ENCODE measurements at places on chromosomes 12 and 14.

- DNase-seq, result no peak
These were observed 82.7 kb downstream of the PRIMA1 start for GRCh38 chr14:93705513-93706156.

- no peak for DNase-seq
These were observed 451.7 kb downstream of the NPAS3 start for GRCh38 chr14:33390335-33390734.

- no peak for DNase-seq
These were observed 1.6 kb upstream of the EML1 start for GRCh38 chr14:99791476-99792209.

- no peak for DNase-seq
These were observed 61.2 kb upstream of the STXBP6 start for GRCh38 chr14:25111061-25111601.

- DNase-seq, result no peak
These were observed 52.5 kb downstream of the SSPN start for GRCh38 chr12:26247873-26248272.

DNA sequence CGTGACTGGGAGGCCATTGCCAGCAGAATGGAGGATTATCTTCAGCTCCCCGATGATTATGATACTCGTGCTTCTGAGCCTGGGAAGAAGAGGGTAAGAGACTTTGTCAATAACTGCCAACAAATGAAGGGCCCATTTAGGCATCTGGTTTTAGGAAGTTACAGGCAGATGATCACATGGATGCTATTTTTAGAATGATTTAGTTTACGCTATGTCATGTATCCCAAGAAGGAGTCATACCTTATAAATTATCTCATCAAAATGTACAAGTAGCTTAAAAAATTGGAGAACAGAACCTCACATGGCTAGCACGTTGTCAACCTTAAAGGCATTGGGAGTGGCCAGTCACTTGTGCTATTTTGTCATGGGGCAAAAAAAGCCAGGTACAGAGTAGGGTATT, 46.7 kb downstream of the PROX2 start:
- DNase-seq, result no peak

DNA sequence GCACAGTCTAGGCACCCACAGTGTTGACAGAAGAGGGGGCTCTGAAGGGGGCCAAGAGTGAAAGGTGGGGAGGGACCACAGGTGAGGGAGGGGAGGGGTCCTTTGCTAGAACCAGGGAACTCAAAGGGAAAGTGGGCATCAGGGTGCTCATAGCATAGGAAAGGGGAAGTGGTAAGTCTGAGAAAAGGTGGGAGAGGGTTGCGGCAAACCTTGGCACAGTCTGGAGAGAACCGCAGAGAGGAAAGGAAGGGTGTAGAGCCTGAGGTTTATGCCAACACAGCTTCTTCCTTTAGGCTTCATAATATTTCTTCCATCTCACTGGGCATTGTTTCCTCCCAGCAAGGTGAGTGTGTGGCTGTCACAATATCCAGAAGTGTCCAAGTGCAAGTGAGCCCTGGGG, 11.5 kb upstream of the PLEK2 start:
- DNase-seq, result no peak

- DNase-seq, result no peak
These were observed 33.4 kb downstream of the PNMA1 start for GRCh38 chr14:73680821-73681220.

DNA sequence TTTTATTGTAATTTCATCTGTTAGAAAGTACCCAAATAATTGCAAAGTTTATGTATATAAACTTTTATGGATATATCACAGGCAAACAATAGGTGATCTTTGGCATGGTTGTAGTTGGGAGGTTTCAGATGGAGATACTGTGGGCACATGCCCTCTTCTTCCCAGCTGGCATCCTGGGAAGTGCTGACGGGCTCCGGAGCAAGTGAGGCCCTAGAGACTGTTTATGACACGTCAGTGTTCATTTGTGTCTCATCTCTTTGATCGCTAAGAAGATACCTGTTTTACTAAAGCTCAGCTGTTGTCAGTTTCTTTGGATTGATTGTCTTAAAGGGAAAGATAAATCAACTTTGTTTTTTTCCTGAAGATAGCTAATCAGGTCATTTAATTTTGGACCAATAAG, 287.6 kb downstream of the FBXL14 start:
- DNase-seq, result no peak

DNA sequence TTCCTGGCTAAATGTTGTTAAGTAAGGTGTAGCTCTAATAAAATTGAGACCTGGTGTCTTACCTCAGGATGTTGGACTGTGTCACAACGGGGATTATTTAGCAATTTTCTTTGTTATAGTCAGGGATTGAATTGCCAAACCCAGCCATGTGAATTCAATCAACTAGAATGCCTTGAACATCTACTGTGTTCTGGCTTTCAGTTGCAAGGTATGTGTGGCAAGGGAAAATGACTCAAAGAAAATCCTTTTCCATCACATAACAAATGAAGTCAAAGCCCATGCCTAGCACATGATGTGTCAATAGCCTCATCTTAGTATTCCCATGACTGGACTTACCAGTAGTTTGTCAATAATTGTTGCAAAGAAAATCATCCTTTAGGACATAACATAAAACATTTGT, 519.8 kb upstream of the FLRT2 start:
- DNase-seq, result no peak

- DNase-seq, result no peak
These were observed 62.2 kb downstream of the CLMN start for GRCh38 chr14:95257521-95257920.

DNA sequence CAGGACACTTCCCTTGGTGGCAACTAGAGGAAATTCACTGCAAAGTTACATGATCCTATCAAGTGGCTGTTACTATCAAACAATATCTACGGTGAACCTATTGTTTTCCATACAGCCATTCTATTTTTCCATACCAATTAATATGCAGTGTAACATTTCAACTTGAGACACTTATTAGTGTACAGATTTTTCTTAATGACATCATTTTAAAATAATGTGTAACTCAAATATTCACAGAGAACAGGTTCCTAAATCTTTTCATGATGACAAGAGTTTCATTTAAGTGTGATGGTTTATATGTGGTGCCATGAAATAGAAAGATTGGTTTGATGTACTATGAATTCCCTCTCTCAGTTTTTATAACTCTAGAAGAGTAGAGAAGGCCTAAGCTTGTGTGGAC, 291.2 kb upstream of the SOX5 start:
- no peak for DNase-seq

DNA sequence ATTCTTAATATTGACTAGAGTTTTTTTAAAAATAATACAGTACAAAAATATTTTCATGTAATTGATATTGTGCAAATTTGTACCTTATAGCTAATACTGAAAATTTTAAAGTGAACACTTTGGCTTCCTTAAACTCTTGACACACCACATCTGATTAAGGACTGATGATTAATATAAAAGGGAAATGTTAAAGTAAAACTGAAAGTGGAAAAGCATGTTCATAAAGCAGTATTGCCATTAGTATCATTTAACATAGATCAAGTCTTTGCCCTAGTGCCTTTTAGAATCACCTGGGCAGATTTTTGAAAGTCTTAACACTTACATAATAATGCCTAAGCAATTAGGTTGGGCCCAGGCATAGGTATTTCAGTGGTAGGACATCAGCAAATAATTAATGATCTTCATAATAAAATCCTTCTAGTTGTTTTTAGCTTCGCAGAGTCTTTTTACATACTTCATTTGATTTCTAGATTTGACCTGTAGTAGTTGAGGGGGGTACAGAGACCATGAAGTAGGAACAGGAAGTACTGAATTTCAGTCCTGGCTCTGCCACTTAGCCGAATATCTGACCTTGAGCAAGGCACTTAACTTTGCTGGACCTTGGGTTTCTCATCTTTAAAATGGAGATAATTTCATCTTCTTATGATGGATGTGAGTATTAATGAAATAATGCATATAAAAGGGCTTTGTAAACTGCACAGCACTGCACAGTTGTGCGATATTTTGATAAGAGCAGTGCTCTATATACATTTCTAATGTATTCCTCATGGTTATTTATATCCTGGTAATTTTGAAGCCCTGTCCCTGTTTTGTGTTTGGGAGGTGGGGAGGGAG, 43.7 kb downstream of the MARK3 start:
- DNase-seq, result no peak

DNA sequence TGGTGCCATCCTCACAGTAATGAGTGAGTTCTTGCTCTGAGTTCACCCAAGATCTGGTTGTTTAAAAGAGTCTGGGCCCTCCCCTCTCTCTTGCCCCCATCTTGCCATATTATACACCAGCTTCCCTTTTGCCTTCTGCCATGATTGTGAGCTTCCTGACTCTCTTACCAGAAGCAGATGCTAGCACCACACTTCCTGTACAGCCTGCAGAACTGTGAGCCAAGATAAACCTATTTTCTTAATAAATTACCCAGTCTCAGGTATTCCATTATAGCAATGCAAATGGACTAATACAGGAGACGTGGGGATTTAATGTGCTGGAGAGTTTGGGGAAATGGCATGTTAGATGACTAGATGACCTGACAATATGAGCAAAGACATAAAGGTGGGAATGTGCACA, 12.8 kb downstream of the SLC4A8 start:
- no peak for DNase-seq

GRCh38 chr12:67650388-67651131, 2.0 kb downstream of the DYRK2 start:
- no peak for DNase-seq

DNA sequence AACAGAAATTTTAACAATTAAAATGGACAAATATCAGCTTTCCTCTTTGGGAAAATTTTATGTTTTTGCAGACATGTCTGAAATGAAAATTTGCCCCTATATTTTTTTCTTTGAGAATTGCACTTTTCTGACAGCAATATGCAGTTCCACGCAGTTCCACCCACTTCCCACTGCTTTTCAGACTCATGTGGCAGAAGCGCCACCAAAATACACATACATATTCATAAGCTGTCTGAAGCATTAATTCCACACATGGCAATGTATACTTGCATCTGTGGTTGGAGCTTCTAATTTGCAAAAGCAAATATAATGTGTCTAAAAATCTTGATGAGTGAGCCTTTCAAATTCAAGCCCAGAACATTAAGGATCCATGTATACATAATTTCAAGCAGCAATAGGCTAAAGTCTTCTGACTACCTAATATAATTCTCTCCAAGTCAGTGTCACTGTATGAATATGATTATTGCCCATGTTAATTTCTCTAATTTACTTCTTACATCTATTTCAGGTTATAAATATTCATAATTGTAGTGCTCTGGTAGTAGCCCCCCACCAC, 129.5 kb downstream of the PRKD1 start:
- no peak for DNase-seq

GRCh38 chr14:60502541-60502940, 6.4 kb upstream of the SIX6 start:
- DNase-seq, result no peak
